ENCODE measurements at places on chromosomes 4 and X.

DNA sequence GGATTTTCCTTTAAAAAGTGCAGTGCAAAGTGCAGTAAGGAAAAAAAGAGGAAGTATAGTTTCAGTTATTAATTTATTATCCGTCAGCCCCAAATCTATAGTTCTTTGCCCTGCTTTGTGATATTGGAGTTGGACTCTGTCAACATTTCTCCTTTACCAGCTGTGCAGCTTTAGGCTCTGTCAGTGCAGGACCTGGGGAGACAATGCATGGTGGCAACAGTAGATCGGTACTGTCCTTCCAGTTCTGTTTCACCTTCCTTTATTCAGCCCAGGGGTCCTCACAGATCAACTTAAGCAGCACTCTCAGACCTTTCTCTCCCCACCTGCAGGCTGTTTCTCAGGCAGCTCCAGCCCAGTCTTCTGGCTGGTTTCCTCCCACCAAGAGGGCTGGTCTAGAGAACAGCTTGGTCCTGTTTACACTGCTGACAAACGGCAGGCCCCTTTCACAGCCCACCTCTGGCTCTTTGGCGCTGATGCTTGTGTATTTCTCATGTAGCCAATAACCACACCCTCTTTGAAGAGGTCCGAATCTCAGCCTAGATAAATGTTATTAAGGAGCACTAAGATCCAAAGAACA, 71.6 kb downstream of the MCUB start:
- no peak for DNase-seq

DNA sequence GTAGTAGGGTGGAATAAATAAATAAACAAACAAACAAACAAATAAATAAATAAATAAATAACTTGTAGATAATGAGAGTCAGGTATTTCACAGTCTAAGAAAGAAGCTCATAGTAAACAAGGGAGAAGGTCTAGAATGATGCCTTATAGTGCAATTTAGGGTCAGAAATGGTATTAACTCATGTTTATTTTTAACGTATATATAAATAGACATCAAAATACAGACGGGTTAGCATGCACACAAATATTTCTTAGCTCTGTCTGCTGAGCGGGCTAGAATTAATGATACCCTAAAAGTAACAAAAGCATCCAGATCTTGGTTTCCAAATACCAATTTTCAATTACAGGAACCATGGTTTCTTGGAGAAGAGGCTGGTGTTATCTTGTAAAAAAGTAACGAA, 16.6 kb downstream of the PFKFB1 start:
- DNase-seq, result no peak

- DNase-seq, result no peak
Observed at GRCh38 chrX:24648495-24648894, 1.3 kb upstream of the PCYT1B start.

GRCh38 chr4:41256131-41256739, 493 bp upstream of the UCHL1 start:
- no peak for DNase-seq

DNA sequence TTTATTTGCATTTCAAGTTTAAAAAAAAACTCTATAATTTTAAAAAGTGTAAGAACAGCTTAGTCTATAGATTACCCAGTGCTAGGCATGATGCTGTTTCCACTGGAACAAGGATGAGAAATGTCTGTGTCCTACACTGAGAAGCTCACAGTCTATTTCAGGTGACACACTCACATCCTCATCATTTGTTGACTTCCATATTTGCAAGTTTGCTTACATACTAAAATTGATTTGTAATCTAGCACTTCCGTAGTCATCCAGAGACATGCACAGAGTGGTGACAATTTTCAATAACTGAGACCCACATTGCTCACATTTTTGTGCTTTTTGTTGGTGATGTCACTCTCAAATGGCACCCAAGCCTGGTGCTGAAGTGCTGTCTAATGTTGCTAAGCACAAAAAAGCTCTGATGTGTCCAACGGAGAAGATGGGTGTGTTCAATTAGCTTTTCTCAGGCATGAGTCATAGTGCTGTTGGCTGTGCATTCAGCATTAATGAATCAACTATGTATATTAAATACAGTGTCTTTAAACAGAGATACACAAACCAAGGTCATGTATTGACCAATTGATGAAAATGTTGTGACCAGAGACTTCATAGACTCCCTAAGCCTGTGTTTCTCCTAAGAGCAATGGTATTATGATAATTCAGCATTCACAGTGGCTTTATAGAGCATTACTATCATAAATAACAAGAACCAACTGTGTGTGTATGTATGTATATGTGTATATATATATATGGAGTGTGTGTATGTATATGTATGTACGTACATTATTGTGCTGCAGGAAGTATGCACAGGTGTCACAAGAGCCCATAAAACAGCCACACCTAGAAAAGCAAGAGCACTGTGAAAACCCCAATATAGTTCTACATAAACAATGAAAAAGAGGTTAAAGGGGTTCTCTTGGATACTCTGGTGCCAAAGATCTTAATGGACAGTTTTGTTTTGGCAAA, 31.2 kb upstream of the VCX3B start:
- no peak for DNase-seq

- no peak for DNase-seq
Observed at GRCh38 chr4:26067035-26067434, 153.0 kb downstream of the SMIM20 start.

DNA sequence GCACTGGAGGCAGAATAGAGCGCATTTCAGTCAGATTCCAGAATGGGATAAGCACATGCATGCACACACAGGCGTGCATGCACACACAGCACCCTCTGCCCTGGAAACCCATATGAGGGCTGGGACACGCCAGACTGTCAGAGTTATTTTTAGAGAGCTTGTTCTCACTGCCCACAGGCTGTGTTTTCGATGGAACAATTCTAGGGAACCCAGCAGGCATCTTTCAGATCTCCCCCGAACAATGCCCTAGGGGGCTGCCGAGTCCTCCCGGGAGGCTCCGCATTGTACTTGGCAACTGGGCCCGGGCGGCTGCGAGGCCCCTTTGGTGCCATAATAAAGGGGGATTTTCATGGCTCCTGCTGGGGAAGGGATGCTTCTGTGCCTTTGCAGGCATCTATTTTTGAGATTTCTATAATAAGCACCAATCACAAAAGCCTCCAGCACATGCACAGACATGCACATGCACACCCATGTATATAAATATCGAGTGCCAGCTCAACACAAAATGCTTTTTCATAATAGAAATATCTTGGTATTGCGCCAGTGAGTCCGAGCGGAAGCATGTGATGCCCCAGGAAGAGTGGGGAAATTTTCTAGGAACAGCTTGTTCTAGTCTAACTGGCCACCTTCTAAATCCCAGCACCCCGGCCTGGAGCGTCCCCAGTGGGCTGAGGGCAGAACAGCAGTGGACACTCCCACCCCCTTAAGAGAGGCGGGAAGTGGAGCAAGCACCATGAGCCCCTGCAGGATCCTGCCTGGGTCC, 88.5 kb downstream of the PHKA2 start:
- no peak for DNase-seq

DNA sequence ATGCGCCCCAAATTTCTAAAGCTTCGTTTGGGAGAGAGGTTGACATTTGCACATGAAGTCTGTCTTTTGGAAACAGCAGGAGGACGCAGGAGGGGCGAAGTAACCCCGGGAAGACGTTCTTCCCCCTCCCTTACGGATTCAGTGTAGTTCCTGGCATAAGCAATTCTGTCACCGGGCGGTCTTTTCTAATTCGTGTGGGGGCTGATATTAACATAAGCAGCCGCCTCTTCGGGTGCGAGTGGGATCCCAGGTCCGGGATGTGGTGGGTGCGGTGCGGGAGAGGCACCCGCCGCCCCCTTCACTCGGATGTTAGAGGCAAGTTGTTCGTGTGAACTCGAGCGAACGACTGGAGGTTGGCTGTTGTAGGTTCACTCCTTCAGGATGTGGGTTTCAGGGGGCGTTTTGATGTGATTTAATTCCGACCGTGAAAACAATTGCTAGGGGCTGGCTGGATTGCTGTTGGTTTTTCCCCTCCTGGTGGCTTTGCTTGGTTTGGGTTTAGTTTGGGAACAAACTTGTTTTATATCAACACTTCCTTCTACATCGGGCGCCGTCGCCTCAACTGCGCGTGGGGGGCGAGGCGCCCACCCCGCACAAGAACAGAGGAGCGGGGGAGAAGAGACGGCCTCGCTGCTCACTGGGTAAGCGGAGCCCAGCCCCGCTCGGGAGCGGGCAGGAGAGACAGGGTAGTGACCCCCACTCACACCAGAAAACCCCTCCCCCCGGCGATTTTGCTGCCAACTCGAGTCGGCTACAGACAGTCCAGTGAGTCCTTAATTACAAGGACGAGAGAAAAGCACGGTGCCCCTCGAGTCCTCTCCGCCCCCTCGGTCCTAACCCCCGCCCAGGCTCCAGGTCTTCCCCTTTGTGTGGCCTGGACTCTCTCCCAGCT, 2.9 kb upstream of the LEF1 start:
- DNase-seq, result peak; percentile 54

DNA sequence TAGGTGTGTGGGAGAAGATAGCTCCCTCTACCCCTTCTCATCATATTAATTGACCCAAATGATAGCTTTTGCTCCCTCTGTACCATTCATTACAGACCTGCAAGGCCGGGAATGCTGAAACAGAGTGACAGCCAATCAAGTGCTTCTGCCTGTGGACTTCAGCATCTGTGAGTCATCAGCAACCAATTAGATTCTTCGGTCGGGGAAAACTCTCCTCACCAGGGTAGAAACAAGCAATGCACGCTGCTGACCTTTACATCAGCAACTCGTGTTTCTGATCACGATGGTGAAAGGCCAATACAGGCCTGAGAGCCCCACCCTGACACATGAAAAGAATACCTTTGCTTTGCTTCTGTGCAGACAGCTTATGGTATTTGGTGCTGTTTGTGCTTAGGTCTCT, 347.2 kb upstream of the DDX53 start:
- DNase-seq, result no peak

DNA sequence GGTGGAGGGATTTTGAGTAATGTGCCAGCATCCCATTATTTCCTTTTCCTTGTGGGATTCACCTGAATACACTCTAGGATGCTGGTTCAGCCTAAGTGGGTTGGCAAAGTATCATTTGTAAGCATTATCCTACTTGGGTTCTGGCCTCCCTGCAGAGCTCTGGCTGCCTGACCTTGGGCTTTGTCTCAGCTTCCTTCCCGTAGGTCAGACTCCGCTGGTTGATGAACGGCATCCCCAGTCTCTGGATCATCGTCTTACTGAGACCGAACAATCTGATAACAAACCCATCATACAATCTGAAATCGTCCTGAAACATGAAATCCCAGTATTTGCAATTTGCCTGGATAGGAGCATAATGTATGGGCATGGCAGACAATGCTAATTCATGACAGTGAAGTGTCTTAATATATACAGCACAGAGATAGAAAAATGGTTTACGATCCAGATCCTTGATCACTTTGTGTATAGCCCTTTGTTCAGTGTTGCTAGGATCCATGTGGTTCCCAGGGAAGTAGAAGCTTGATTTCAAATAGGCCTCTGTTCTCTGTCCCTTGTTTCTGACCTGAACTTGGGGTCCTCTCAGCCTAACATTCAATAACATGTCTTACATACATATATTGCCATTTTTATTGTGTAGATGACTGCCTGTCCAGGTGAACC, 5.5 kb downstream of the MID2 start:
- no peak for DNase-seq

GRCh38 chrX:40097141-40097503, 636 bp downstream of the BCOR start:
- no peak for DNase-seq

- DNase-seq, result no peak
Observed at GRCh38 chr4:8777320-8778196, 94.1 kb downstream of the HMX1 start.

DNA sequence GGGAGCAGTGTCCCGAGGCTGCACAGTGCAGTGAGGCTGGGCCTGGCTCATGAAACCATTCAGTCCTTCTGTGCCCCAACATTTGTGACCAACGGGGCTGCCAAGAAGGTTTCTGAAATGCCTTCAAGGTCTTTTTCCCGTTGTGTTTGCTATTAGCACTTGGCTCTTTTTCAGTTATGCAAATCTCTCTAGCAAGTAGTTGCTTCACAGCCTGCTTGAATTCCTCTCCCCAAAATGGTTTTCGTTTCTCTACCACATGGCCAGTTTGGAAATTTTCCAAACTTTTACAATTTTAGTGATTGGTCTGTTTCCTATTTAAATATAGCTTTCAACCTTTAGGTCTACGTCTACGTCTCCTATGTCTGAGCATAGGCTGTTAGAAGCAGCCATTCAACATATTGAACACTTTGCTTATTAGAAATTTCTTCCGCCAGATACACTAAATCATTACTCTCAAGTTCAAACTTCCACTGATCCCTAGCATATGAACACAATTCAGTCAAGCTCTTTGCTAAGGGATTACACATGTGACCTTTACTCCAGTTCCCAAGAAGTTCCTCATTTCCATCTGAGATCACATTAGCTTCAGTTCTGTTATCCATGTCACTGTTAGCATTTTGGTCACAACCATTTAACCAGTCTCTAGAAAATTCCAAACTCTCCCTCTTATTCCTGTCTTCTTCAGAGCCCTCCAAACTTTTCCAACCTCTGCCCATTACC, 901.8 kb downstream of the GLUD2 start:
- no peak for DNase-seq

- peak; percentile 21 for DNase-seq
Observed at GRCh38 chr4:82372517-82373485, 990 bp downstream of the HNRNPD start.

DNA sequence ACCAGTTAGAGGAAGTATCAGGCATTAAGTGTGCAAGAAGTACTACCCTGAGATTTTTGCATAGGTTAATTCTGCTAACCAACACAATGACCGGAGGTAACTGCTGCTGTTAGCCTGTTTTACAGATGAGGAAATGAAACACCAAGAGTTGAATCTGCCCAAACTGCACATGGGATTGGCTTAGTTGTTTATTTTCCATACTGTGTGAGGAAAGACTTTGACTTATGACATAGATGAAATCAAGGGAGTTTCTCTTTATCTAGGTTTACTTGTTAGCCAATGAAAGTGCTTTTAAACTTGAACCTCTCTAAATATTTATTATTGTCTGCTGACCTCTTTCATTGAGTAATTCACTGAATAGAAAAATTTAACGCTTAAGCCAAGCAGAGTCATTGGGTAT, 10.3 kb downstream of the GUCY1B1 start:
- DNase-seq, result no peak

DNA sequence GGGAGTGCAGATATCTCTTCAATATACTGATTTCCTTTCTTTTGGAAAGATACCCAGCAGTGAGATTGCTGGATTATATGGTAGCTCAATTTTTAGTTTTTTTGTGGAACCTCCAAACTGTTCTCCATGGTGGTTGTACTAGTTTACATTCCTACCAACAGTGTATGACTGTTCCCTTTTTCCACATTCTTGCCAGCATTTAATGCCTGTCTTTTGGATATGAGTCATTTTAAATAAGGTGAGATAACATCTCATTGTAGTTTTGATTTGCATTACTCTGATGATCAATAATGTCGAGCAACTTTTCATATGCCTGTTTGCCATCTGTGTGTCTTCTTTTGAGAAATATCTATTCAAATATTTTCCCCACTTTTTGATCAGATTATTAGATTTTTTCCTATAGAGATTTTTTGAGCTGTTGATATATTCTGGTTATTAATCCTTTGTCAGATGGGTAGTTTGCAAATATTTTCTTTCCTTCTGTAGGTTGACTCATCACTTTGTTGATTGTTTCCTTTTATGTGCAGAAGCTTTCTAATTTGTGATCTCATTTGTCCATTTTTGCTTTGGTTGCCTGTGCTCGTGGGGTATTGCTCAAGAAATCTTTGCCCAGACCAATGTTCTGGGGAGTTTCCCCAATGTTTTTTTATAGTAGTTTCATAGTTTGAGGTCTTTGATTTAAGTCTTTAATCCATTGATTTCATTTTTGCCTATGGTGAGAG, 552.7 kb downstream of the ZNF674 start:
- DNase-seq, result no peak
